Daoy (cell line): ENCODE measurements at places on chromosomes 4 and X. TPM values are rescaled to one million over a fixed set of nuclear protein-coding genes. Genes with fewer than 3 reads are reported as not detected.

- no peak for DNase-seq
Observed at GRCh38 chr4:39118034-39118658, 56.1 kb downstream of the KLHL5 start.

GRCh38 chr4:65589331-65589730, 81.0 kb downstream of the EPHA5 start:
- no peak for DNase-seq

DNA sequence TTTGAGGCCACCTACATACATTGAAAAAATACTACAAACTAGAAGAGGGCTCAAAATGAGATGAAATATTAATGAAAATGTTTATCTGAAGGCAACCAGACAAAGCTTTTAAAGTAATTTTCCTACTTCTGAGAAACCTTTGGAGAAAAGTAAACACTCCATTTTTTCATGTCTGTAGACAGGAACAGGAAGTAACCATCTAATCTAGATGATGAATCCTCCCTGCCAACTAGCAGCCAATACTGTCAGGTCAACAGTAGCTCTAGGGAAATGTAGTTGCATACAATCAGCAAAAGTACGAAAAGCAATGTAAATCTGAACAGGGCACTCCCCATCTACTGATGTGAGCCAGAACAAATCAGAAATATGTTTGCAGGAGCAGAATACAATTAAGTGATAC, 49.0 kb downstream of the AMMECR1 start:
- no peak for DNase-seq

CYBB gene
- 0.23 TPM in 1 of 2 replicates, not detected in the other for total RNA-seq
